ENCODE measurements at places on chromosomes 1 and 21.

DNA sequence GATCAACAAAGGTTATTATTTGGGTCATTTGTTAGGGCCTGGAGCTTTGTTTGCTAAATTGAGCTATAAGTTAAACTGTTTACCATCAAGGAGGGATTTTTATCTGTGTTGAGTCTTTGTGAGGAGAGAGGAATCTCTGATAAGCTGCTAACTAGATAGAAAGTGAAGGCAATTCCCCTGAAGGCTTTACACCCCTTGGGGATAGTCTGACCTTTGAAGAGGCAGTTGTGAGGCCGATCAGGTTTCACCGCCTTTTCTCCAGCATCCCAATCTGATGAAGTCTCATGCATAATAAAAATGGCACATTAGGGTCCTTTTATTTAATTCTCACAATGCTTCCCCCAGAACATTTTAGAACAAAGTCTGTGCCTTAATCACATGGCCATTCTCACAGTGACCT lies 21.8 kb downstream of the C1orf21 start:
- no peak for DNase-seq

DNA sequence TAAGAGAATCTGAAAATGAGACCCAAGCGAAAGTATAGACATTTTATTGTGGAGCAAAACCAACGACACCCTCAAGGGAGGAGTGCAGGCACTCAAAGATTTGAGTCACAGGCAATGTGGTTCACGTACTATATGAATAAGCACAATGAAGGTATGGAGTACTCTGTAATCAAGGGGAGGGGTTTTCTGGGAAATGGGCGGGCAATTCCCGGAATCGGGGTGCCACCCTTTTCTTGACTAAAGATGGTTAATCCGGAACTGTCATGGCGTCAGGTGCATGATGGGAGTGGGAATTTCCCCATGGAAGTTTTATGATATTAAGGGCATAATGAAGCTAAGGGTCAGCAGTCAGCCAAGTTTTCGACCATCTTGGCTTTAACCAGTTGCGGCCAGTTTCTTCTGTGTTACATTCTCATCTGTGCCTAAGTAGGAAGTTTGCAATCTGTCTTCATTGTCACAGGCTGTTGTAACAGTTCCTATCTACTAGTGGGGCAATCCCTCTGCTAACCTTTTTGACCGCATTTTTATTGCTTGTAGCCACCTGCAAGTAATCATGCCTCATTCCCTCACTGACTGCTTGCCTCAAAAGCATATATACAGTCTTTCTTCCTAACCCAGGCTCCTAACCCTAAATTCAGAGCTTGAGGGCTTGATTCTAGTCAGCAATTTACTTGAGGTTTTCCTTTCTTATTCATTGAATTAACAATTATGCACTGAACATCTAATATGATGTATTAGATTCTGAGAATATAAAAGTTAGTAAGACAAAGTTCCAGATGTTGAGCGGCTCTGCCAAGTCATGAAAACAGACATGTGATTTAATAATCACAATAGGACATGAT lies 775 bp upstream of the AIM2 start:
- DNase-seq: no peak

- peak; percentile 54 for DNase-seq
Observed at GRCh38 chr1:30379684-30380624, 343.4 kb downstream of the MATN1 start.

GRCh38 chr1:109133002-109133706 lies 19.2 kb downstream of the ELAPOR1 start:
- no peak for DNase-seq

GRCh38 chr1:232066521-232066920 lies 439.9 kb downstream of the DISC1 start:
- no peak for DNase-seq

DNA sequence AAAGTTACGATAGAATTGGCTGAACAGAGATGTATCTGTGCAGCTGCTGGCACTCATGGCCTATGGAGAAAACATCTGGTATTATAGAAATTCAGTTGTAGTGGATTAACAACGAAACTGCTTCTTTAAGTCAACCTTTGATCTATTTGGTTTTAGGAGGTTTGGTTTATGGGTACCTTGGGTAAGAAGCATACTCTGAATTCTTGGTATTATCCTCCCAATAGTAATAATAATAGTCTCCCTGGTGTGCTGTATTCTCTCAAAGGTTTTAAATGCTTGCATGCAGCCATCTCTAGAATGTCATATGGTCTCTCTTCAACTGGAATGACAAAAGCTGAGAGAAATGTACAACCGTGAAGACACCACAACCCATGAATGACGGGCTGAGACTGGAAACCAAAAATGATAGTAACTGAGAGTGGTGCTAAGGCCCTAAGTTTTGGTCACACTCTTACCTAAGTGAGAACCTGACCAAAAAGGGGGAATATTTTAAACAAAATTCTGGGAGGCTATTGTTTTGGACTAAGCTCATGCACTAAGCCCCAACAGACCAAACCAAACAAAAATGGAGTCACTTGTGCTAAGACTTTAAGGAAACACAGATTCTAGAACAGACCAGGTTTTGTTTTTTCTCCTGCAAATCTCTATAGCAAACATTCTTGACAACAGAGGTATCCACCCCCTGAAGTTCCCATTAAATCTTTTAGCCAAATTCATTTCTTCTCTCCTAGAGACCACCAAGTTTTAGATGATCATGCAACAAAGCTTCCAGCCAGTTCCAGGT lies 17.6 kb upstream of the TMEM61 start:
- no peak for DNase-seq

GRCh38 chr1:36156329-36157114 lies 562 bp downstream of the MAP7D1 start:
- DNase-seq: no peak

- no peak for DNase-seq
Observed at GRCh38 chr1:222877854-222878253, 63.0 kb downstream of the DISP1 start.

DNA sequence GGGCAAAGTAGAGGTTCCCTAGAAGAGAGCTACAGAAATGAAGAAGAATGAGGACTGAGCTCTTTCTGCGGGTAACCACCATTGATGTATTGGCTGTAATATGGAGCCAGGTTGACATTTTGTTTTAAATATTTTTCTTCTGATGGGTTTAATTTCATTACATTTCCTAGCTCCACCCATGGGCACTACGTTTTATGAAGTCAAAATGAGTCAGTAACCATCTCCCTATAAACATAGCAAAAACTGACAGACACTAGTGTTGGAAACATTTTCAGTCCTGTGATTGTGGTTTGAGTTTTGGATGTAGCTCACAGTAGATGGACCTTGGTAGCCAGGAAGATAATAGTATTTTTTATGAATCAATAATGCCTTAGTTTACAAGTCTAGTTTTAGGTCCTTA lies 470.4 kb upstream of the B3GALT2 start:
- no peak for DNase-seq

DNA sequence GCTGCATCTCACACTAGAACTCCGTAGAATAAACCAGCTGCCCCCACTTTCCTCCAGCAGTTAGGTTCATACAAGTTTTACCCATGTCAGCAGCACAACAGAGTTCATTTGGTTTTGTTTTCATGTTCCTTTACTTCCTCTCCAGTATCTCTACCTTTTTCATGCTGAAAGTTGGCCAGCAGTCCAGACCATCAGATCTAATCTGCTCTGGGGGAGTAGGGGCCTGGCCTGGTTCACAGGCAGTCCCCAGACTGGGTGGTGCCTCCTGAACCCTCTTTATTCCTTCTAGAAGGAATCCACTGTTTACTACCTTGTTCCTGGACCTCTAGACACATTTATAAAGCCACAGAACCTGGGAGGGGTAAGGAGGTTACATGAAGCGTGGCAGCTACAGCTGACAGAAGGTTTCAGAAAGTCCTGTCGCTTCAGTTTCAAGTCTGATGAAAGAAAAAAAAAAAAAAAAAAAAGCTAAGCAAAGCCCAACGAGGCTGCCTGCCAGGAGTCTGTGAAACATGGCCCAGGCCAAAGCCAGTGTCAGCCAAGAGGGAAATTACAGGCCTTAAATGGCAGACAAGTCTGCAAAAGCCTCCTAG lies 184.6 kb upstream of the JUN start:
- no peak for DNase-seq

DNA sequence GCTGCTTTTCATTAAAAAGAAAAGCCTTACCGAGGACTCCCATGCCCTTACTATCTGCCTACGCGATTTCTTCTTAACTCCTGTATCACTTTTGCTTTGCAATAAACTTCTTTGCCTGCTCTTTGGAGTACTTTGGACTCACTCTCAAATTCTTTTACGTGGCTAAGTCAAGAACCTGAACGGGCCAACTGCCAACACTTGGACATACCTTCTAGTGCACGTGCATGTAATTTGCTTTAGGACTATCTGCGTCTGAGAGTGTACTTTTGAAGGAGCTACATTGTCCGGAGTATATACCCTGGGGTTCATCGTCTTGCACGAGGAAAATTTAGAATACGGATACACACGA lies 3.6 kb upstream of the OTUD3 start:
- no peak for DNase-seq

DNA sequence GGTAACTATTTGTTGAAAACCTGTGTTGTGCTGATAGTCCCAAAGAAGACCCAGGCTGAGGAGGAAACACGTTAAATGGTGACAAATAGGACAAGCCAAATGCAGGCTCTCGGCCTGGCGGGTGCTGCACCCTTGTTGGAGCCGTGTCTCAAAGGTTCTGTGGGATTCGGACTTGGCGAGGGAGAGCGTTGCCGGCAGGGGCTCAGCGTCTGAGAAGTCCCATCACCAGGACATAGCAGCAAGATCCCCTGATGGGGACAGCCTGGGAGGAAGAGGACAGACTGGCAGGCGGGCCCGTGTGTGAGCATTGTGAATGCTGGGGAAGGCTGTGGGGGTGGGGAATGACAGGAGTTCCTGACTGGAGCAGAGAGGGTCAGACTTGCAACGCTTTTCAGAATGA lies 142.5 kb downstream of the PGBD5 start:
- DNase-seq: no peak

- DNase-seq: no peak
Observed at GRCh38 chr1:158257888-158258287, 3.7 kb downstream of the CD1A start.

DNA sequence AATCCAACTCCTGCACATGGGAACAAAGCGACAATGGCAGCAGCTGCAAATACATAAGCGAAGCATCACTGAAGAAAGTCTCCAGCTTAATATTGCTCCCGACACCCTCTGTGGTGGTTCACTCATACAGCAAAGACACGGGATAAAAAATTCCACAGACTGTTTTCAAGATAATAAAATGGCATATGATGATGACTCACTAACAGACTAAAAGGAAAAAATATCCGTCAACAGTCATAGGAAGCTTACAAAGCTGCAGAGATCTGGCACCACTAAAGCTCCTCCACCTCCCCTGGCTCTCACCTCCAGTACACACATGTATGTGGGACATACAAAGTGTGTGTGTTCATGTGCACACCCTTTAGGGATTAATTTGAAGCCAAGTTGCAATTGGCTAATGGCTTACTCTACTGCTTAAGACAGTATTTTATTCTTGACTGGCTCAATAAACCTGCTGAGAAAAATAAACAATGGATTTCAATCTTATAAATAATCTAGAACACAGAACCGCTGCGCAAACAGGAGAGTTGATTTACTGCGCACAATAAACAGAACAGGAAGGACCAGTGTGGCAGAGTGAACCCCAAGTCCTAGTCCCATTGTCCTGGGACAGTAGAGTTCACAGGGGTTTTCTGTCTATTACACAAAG lies 94.4 kb downstream of the SLC45A1 start:
- no peak for DNase-seq

- DNase-seq: no peak
Observed at GRCh38 chr1:54826226-54826816, 25.2 kb upstream of the TTC22 start.

DNA sequence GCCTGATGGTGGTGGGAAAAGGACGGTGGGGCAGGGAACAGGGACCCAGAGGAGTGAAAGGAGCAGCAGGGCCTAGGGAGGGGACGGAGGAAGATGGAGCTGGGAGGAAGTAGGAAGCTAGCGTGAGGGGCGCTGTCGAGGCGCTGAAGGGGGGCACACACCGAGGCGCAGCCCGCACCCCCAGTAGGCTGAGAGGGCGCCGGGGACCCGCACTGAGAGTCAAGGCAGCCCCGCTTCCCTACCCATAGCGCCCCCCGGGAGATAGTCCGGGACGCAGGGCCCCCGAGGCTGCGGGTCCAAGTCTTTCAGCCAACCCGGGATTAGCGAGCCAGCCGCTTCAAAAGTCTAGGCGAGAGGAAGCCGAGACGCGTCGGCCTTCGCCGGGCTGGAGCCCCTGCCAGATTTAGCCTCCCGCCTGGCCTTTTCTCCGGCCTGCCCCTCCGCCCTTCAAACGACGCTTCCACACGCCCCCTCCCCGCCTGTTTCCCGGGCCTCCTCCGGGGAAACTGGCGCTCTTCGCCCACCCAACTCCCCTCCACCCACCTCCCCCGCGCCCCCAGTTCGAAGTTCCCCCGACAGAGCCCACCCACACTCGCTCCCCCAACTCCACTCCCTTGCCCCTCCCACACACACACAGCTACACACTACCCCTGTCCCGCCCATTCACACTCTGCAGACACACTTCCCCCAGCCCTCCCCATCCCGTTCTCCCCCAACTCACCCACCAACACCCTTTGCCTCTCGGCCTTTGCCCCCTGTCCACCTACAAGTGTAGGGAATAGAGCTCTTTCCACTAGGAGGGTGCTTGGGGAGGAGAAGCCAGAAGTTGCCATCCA lies 7.8 kb upstream of the PROX1 start:
- no peak for DNase-seq

DNA sequence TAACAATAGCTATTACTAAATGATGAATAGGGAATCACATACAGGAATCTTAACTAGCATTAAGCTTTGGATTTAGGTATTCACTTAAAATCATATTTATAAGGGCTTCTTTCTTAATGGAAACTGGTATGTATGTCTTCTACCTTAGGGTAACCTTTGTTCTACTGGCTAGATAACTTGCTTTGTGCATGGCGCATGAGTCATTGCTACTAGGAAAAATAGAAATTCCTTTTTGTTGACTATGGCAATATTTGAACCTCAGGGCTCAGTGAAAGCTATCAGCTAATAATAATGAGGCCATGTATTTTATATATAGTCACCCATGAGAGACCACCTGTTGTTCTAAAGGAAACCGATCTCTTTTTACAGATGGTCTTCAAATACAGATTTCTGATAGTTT lies 72.5 kb downstream of the RPS6KC1 start:
- no peak for DNase-seq

DNA sequence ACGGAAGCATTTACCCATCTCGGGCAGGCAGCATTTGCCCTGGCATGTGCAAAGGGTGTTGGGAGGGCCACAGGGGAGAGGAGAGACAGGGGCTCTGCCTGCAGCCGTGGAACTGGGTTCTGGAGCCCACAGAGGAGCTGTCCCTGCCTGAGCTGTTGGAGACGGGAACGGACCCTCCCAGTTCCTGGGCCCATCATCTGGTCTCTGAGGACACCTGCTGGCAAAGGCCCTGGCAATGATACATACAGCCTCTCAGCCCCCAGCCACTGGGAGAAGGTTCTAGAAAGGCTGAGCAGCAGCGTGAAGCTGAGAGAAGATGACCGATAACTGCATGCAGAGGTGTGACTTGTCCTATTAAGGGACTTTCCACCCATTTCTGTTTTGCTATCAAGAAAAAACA lies 31.4 kb downstream of the FAAP20 start:
- no peak for DNase-seq
